Central memory CD4-positive, alpha-beta T cell (primary cell): ENCODE measurements at places on chromosomes 13 and 19.

DNA sequence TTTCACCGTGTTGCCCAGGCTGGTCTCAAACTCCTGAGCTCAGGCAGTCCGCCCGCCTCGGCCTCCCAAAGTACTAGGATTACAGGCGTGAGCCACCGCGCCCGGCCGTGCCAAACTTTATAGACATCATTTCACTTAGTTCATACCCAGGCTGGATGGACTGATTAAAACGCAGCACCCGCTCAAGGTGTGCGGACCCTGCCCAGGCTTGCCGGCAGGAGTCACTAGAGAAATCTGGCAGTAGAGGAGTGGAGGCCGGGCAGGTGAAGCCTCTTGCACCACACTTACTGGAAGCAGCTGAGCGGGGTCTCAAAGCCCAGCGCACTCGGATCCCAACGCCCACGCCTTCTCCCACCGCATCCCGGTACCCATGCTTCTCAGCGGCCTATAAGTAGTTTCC is 11.4 kb downstream of the PTGIR start:
- no peak for DNase-seq

GRCh38 chr19:17195106-17195505 is 20.1 kb upstream of the USE1 start:
- DNase-seq = no peak

- DNase-seq = no peak
Measured at GRCh38 chr13:66036636-66037035, 1193.5 kb downstream of the PCDH9 start.

DNA sequence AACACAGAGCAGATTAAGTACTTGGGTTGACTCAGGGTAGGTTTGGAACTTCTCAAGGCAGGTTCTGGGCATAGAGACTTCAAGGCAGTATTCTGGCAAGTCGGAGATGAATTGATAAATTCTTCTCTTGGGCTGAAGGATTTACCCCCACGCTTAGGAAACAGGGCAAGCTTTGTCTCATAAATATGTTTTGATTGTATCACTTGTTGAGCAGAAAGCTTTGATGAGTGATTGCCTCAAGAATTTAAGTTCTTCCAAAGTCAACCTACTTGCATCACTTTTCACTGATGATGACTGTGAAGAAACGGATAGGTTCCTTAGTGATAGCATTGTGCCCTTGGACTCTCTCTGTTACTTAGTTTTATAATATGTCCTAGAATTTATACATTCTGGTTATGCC is 258.6 kb upstream of the DACH1 start:
- DNase-seq = no peak
